ENCODE measurements at places on chromosomes 16 and 17.

DNA sequence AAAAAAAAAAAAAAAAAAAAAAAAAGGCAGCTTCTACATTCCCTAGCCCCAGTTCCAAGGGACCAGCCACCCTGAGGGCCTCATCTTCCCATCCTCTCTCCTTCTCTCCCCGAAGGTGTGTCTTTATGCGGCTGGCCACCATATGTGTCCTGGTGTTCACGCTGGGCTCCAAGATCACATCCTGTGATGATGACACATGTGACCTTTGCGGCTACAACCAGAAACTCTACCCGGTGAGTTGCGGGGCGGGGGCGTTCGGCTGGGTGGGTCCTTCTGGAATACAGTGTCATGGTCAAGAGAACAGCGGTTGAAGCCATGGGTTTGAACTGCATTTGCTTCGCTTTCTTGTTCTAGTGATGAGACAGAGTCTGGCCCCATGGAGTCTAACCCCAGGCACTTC is 22.6 kb upstream of the COQ7 start:
- DNase-seq: no peak

GRCh38 chr16:26717826-26718225 is 348.9 kb upstream of the C16orf82 start:
- DNase-seq: no peak

DNA sequence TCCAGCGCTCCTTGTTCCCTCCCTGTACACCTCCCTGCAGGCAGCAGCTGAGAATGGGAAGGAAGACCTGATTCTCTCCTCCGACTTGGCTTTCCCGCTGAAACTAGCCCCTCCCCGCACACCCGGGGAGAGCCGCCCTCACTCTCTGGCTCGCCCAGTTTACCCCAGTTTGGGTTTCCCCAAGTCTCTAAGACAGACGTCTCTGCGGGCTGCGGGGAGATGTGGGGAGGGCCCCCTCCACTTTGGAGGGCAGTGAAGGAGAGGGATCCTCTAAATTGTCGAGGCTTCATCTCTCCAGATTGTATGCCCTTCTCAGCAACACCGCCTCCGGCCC is 797 bp downstream of the GRB7 start:
- DNase-seq: no peak

DNA sequence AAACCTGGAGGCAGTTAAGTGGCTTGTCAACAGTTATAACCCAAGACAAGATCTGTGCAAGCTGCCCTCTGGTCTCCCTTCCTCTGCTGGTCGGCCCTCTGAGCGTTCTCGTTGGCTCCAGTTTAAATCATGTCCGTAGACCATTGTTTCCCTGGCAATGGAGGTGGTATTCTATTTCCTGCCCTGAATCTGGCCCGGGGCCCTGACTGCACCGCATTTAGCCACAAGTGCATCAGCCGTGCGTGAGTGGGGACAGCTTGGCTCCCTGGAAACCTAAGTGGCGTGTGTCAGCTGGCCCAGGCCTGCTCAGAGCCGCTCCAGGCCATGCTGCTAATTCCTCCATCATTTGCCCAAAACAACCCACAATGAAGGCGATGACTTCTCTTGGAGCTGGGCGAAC is 15.0 kb upstream of the MYLK3 start:
- DNase-seq: no peak

GRCh38 chr16:12317856-12318537 is 341.5 kb downstream of the SNX29 start:
- no peak for DNase-seq

DNA sequence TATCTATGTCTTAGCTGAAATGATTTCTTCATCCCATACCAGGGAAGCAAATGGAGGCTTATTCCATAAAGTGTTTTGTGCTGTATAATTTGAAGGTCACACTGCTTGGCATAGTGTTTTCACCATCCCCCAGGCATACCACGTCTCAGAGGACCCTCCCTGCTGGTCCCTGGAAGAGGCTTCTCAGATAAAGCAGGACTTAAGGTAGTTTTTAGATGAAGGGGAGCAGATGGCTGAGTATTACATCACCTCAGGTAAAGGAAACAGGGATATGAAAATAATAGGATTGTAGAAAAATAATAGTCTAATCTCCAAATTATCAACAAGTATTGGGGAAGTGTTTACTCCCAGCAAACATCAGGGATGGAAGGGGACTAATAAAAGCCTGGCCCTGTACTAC is 7.3 kb upstream of the SMG1 start:
- no peak for DNase-seq

DNA sequence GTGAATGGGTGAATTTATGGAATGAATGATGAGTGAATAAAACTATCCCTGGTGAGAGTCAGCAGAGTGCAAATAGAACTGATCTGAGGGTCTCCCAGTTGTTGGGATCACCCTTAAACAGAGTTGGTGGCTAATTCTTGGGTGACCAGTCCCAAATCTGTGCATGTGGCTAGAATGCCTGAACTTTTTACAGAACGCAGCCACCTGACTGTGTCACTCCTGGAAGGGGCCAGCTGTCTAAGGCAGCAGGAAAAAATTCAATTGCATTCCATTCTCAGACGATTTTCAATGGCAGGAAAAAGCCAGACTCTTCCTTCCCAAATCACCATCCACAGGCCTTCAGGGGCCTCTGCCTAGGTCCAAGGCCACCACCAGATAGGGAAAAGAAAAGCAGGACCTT is 43.5 kb downstream of the BEAN1 start:
- DNase-seq: no peak

- DNase-seq: no peak
Measured at GRCh38 chr17:43556292-43556691, 10.2 kb upstream of the ETV4 start.

- DNase-seq: no peak
Measured at GRCh38 chr17:21396237-21396636, 20.1 kb downstream of the KCNJ12 start.

DNA sequence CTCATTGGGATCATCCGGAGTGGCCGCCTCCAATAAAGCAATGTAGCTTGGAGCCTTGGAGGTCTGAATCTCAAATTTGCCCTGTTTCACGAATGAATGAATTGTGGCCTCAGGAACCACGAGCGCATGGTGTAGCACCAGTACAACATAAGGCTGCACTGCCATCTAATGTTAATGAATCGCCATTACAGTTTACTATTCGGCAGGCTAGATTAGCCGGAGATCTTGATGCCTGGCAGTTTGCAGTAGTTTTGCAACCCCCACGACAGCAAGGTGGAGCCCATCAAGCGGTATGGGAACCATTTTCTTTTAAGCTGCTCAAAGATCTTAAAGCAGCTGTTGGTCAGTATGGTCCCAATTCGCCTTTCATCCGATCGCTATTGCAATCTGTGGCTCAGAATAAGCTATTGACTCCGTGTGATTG is 18.8 kb downstream of the ALOX15B start:
- no peak for DNase-seq

DNA sequence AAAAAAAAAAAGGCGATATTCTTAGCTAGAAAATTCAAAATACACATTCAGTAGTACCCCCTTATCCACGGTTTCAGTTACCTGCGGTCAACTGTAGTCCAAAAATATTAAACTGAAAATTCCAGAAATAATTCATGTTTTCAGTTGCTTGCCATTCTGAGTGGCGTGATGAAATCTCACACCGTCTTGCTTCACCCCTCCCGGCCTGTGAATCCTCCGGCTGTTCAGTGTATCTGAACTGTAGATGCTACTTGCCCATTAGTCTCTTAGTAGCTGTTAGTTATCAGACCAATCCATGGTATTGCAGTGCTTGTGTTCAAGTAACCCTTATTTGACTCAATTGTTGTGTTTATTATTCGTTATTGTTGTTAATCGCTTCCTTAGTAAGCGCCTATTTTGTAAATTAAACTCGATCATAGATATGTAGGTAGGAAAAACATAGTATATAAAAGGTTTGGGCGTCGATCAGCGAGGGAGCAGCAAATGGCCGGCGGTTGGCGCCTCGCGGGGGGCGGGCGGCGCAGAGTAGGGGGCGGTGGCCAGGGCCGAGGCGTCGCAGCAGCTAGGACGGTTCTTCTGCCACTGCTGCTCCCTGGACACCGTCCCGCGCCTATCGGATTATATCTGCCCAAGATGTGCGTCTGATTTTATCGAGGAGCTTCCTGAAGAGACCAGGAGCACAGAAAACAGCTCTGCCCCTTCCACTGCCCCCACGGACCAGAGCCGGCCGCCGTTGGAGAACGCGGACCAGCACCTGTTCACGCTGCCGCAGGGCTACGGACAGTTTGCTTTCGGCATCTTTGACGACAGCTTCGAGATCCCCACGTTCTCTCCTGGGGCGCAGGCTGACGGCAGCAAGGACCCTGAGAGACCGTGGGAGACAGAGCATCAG is 39.8 kb upstream of the AKAP1 start:
- DNase-seq: no peak

DNA sequence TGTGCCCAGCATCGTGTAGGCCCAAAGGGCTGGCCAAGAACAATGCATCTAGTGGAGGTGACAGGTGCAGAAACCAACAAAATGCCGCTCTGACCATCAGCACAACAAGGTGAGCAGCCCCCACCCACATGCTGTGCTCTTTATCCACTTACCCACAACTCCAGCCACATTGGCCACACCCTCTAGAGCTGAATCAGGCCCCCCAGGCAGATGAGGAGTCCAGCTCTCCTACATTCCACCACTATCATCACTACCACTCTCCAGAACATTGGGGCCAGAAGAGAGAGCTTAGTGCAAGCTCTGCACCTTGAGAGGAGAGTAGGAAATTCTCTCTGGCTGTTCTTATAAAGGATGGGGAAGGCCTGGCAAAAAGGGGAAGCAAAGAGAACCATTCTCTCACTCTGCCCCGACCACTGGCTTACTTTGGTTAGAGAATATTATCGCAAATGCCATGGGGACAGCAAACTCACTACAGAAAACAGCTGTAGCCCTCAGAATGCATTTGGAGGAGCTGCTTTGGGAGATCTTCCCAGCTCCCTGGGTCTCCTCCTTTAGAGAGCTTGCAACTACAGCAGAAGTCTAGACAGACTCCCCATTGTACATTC is 75.0 kb downstream of the TMEM132E start:
- DNase-seq: no peak

GRCh38 chr17:45143767-45144198 is 4.5 kb upstream of the HEXIM1 start:
- DNase-seq: no peak

DNA sequence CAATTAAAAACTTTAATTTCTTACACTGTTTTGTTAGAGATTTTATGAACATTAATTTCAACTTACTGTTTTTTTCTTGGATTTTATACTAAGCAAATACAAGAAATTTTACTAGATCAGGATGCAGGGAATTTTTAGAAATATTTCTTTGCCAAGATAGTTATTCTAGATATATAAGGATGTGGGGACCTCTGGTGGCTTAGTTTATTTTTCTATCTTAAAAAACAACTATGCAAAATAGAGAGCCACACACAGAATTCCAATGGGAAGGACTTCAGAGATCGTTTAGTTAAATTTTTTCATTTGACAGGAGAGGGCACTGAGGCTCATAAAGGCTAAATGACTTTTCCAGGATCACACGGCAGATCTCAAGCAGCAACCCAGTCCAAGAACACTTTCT is 23.0 kb upstream of the CAPNS2 start:
- DNase-seq: no peak

DNA sequence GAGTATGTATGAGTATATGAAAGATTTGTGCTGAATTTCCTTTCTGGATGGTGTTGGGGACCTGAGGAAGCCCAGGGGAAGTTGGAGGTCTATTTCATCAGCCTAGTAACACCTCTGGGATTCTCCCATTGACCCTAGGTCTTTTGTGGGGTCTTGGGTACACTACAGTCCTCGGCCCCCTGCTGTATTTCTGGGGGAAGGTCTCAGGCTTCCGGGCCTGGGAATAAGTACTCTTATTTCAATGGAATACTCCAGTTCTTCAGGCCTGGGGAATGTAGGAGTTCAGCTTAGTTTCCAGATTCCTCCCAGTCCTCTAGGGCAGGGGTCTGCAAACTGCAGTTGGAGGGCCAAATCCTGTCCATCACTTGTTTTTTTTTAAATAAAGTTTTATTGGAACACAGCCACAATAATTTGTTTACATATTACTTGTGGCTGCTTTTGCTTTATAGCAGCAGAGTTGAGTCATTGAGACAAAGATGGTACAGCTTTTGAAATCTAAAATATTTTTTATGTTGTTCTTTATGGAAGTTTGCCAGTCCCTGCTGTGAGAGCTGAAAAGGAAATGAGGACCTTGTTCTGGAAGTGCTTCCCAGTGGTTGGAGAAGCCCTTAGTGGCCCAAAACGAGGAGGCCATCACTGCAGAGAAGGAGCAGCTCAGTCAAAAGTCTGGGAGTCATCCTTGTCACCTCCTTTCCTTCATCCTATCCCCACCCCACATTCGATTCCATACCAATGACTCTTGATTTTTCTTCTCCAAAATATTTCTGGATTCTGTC is 142.5 kb upstream of the HS3ST2 start:
- no peak for DNase-seq

DNA sequence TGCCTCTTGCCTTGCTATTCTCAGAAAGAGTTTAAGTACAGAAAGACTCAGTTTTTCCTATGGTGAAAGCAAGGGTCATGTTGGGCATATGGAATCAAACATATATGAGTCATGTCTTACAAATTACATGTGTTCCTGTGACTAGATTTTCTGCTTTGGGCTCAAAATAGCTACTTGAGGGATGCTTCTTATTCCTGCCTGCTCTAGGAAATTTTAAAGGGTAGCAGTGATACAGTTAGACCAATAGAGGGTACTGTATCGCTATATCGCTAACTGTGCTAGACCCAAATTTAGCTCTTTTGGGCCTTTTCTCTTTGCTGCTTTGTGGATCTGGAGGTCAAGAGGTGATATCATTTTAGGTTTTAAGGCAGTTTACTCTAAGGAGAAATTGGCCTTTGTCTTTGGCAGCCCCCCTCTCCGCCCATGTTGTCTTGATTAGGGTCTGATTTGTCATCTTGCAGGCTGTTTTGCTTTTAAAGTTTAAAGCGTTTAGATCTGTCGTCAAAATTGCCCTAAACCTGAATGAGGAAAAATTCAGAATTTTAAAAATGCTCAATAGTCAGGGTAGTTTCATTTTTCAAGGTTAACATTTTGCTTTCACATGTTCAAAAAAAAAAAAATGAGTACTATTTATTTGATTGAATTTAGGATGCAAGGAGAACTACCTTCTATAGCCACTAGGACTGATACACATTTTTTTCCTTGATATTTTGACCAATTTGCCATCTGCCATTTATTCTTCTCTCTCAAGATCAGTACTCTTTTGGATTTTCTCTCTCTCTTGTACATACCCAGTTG is 8.8 kb downstream of the NFATC3 start:
- no peak for DNase-seq

GRCh38 chr17:82883419-82884031 is 43.7 kb upstream of the ZNF750 start:
- no peak for DNase-seq

- no peak for DNase-seq
Measured at GRCh38 chr16:79543219-79543618, 57.3 kb downstream of the MAF start.

DNA sequence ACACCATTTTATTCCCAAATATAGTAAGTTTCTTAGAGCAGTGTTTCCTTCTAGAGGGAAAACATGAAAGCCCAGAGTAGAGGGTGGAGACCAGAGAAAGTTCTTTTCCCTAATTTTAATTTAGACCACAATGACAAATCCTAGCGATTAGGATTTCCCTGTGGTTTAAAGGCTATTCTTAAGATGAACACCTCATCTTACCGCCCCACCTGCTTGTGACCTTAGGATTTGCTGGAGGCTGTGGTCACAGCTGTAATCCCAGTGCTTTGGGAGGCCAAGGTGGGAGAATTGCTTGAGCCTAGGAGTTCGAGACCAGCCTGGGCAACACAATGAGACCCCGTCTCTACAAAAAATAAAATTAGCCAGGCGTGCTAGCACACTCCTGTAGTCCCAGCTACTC is 51.1 kb downstream of the GPRC5B start:
- no peak for DNase-seq
